ENCODE measurements at places on chromosomes 3 and 15.

GRCh38 chr15:62998262-62998890 is 44.2 kb upstream of the TPM1 start:
- DNase-seq: no peak

DNA sequence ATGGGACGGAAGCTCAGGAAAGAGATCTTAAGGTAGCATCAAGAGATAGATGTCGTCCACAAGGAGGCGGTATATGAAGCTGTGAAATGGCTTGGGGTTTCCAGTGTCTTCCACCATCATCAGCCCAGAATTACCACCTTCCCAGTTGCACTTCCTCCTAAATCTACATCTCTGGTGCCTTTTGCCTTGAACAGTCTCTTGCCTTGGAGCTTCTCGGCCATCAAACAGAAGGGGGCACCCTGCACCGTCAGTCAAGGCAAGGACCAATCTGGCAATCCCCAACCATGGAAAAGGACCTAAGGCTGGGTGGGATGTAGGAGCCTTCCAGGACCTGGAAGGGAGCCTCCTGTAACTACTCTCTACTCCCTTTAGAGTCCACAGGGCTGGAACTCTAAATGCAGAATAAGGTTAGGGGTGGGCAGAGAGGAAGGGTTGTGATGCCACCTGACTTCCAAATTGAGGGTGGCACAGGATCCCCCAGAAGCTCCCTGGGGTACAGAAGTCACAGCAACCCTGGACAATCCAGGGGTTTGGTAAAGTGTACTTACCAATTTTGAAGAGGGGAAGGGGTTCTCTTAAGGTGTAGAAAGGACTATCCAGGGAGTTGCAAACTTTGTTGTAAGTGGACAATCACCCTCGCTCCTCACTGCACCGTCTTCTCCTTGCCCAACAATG is 1.0 kb upstream of the RYR3 start:
- DNase-seq: no peak

DNA sequence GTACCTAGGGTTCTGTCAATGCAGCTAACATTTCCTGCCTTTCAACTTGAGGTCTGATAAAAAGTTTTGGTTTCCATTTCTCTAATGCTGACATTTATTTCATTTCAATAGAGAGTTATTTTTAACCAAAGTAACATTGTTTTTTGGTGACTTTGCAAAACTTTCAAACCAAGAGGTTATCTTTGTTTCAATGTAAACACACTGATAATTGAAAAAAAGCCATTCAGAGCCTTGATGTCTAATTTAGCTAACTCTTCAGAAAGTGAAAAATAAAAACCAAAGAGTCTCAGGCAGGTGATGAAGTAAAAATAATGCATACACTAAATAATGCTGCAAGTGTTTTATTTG is 9.6 kb upstream of the TIPARP start:
- no peak for DNase-seq

- no peak for DNase-seq
Observed at GRCh38 chr3:194274424-194275085, 76.6 kb downstream of the CPN2 start.

GRCh38 chr3:34387826-34388564 is 589.6 kb downstream of the PDCD6IP start:
- no peak for DNase-seq

GRCh38 chr3:4552811-4553210 is 59.7 kb downstream of the ITPR1 start:
- DNase-seq: no peak

Data from stimulated activated CD8-positive, alpha-beta memory T cell treated with anti-CD3 and anti-CD28 coated beads, Interleukin-15, amount 100 ng/mL, for 48 hours (primary cell).